ENCODE measurements at places on chromosomes 2 and 18.

GRCh38 chr2:229409751-229410181 is 138.7 kb upstream of the PID1 start:
- DNase-seq, result no peak

GRCh38 chr2:98300141-98300874 is 45.9 kb upstream of the CNGA3 start:
- DNase-seq, result no peak

DNA sequence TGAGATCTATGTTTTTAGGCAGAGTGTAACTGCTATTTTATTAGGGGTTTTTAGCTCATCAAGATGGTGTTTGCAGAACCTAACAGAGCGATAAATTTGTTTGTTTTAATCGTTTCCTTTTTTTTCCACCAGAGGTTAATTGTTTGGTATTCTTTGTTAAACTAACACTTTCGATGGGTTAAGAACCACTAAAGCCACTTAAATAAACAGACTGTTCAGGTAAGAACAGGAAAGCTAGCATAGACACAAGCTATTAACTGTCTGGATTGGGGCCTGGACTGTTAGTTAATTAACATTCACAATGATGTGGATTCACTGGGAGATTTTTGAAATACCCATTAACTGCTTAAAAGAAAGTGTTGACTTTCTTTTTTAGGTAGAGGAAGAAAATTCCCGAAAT is 209.0 kb upstream of the COPS8 start:
- DNase-seq, result no peak

DNA sequence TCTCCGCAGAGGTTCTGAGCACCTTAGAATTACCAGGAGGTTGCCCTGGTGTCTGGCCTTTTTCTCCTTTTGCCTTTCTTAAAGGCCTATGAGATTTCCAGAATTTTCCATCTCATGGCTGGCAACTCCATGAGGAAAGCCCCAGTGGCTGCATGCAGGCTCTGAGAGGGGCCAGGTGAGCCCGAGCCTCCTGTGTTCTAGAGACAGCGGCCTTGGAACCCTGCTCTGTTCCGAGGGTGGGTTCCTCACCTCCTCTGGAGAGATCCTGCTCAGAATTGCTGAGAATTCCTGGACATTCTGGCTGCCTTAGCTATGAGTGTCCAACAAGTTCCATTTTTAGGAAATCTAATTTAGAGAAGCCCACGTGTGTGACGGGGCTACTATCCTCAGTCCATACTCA is 35.7 kb upstream of the HPCAL1 start:
- DNase-seq, result no peak

DNA sequence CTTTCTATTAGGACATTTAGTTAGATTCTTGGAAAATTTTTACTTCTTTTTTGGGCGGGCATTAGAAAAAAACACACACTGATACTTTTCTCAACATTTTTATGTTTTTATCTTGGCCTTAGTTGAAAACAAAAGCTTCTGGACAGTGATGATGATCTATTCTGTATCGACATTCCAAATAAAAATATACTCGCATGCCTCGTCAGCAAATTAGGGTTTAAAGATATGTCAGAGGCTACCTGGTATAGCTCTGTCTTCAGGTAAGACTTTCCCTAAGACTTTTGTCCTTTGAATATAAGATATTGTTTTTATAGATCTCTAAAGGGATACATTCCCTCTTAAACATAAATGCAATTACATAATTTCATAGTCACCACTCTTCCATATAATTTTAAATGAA is 816.8 kb downstream of the LRP1B start:
- DNase-seq, result no peak

- DNase-seq, result no peak
Measured at GRCh38 chr18:76126327-76126726, 368.7 kb downstream of the ZNF516 start.

DNA sequence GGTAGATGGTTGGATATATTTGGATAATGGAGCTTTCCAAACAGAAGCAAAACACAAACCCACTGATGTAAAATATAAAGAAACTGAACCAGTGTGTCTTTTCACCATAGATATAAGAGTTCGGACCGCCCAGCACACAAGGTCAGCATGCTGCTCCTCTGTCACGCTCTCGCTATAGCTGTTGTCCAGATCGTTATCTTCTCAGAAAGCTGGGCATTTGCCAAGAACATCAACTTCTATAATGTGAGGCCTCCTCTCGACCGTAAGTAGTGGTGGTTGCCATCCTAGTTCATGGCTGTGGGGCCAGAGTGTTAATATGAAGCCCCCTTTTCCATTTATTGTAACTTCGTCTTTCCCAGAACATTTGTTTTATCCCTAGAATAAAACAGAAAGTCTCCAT is 125.2 kb upstream of the LYPD6 start:
- DNase-seq, result no peak

GRCh38 chr2:23604731-23605130 is 219.8 kb downstream of the KLHL29 start:
- DNase-seq, result no peak

DNA sequence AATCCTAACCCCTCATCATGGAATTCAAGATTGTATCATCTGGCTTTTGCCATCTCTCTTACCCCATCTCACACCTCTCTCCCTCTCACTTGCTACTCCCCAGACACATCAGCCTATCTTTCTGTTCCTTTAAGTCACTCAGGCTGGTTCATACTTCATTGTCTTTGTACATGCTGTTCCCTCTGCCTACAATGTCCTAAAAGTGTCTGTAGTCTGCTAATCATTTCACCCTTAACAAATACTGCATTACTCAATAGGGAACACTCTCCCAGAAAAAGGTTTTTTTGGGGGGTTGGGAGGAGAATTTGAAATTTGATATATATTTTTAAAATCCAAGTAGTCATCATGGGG is 146.2 kb upstream of the KLF7 start:
- no peak for DNase-seq

GRCh38 chr2:54543733-54544396 is 87.7 kb downstream of the SPTBN1 start:
- DNase-seq, result no peak

DNA sequence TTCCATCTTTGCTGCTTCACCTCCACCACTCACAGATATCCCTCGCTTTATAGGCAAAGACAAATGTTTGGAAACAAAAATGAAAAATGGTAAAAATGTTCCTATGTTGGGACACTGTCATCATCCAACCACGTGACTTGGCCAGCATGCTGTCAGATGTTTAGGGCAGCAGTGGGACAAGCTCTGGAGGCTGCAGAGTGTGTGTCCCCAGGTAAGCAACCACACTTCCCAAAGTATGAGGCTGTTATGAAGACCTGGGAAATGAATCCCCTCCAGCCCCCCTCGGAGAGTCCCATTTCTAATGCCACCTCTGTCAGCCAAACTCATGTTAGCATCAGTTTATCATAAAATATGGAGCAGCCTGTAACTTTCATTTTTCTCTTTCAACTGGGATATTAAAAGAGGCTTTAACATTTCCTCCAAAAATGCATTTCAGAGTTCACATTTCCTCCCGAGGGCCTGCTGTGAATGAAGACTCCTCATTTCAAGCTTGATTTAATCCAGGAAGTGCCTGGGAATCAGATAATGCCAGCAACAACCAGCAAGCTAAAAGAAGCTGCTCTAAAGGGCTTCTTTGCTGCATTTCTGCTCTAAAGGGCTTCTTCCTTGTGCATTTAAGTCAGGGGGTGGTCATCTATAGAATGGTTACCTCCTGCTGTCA is 66.2 kb downstream of the APOB start:
- DNase-seq, result no peak

DNA sequence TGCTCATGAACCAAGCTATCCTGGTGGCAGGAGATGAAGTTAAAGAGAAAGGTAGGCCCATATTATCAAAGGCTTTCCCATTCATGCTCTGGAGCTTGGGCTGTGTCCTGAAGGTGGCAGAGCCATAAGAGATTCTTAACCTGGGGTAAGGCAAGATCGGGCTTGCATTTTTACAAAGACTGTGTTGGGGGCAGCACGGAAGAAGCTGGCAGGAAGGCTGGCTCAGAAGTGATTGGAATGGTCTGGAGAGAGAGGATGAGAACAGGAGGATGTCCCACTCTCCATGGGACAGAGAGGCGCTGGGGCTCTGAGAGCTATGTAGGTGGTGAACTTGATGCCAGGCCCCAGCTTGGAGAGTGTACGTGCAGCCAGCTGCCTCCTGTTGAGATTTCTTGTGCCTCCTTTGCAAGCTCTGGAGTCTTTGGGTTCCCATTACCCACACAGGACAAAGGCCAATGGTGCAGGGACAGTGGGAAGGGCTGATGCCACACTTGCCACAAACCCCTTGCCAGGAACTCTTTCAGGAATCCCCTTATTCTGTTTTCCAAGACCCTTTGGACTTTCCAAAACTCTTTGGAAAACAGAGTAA is 40.6 kb upstream of the FZD5 start:
- no peak for DNase-seq

DNA sequence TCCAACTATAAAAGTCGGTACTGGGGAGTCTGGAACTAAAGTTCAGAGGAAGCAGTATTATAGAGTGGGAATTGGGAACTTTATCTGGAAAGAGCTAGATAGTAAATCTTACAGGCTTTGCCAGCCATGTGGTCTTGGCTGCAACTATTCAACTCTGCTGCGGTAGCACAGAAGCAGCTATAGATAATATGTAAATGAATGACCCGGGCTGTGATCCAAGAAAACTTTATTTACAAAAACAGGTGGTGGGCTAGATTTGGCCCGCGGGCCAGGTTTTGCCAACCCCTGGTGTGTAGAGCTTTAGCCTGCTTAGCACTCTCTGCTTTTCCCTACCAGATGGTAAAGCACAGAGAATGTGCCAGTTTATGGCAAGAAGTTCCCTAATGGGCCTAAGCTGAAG is 70.8 kb downstream of the TNP1 start:
- no peak for DNase-seq

DNA sequence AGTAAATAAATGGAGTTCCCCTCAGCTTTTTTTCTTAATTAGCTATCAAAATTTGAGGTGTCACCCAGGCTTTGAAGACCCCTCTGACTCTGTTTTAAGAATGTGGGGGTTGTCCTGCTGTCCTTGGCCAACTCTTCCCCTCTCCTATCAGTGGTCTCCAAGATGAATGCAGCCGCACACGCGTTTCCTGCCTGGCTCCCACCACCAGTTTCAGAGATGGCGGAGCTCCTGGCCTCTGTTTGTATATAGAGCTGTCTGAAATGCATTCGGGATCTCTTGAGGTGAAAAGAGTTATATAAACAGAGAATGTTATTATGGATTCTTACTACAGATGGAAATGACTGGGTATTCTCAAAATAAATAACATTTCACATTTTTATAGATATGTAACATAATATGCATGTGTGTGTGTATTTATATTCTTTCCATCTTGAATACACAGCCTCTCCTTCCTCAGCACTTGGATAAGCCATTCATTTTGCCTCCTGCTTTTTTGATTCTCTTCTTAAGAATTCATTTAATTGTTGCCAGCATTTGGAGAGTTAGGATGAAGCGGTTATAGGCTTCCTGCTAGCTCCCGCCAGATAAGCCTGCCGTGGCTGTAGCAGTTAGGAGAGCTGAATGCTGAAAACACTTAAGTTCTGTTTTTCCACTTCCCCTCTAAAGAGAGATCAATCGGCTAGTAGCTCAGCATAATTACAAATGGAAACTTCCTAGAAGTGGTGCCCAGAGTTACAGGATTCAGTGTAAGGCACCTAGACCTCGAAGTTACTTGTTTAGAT is 659.3 kb upstream of the FANCL start:
- DNase-seq, result no peak

DNA sequence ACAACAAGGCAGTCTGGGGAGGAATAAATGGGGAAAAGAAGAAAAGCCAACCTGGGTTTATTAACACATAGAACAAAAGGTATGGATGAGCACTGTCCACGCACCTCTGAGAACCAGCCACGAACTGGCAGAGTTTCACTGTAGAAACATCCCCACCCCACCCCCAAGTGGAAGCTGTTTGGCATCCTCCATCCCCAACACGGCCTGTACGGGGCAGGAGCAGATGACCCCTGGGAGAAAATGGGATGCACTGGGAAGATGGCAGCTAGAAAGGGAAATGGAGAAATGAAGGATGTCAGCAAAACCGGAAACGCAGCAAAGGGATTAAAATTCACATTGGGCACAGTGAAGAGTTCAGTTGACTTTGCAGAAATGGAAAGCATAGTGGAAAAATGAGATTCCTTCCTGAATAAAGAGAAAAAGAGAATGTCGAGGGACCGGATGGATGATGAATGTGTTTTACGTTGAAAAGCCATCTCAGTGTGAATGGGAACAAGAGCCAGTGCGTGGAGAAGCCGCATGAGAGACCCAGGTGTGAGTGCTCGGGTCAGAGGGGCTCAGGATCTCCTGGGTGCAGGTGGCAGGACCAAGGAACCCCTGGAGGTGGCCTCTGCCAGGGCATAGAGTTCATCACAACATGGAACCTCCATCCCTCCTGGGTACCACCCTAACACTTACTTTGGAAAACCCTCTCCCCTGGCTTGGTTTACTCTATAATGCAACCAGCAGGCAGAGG is 247.0 kb downstream of the ALPK2 start:
- no peak for DNase-seq

- no peak for DNase-seq
Measured at GRCh38 chr18:57792631-57793301, 10.3 kb downstream of the ATP8B1 start.

DNA sequence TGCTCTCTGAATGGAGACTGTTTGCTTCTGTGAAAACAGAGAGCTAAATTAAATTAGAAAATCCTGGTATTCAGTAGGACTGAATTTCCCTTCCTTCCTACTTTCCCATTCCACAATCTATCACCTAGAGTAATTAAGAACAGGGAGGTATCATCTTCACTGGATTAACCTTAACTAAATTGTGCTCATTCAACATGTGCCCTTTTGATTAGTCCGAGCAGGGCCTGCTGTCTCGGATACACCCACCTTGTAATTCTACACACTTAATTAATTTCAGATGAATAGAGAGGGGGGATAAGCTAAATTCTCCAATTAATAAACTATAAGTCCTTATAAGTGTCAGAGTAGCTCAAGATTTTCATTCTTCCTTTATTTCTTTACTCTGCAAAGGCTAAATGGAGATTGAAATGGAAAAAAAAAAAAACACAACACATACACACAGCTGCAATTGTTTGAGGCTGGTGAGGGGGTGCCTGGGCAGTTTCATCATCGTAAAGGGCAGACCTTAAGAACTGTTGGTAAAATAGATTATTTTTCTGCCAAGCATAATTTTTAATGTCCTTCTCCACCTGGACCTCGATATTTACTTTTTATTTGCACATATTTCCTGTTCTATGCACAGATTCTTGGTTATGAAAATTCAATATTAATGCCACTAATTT is 157.1 kb upstream of the SIX2 start:
- DNase-seq, result no peak

- no peak for DNase-seq
Measured at GRCh38 chr2:240925568-240926515, 19.7 kb downstream of the CROCC2 start.

GRCh38 chr2:204453730-204454167 is 91.5 kb upstream of the PARD3B start:
- DNase-seq, result no peak

- DNase-seq, result no peak
Measured at GRCh38 chr2:3600256-3600855, 5.4 kb downstream of the COLEC11 start.

- no peak for DNase-seq
Measured at GRCh38 chr2:3082705-3083104, 294.9 kb downstream of the EIPR1 start.
